ENCODE measurements at places on chromosomes 2 and 18. TPM values are rescaled to one million over a fixed set of nuclear protein-coding genes. Genes with fewer than 3 reads are reported as not detected.

- DNase-seq, result no peak
These were observed 23.4 kb upstream of the TMEM87B start for GRCh38 chr2:112031473-112032223.

DNA sequence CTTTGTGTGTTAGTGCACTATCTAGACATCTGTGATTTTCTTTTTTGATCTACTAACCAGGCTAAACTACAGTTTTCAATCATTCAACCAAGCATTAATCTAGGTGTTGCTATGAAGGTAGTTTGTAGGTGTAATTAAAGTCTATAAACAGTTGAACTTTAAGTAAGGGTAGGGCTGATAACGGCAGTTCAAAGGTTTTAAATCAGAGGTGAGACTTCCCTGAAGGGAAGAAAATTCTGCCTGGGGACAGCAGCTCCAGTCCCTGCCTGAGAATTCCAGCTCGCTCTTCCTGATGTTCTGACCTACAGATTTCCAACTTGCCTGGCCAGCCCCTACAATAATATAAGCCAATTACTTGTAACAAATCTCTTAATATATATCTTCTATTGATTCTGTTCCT lies 663.9 kb downstream of the MBD2 start:
- no peak for DNase-seq

- no peak for DNase-seq
These were observed 20.5 kb downstream of the SLC25A52 start for GRCh38 chr18:31740180-31740579.

DNA sequence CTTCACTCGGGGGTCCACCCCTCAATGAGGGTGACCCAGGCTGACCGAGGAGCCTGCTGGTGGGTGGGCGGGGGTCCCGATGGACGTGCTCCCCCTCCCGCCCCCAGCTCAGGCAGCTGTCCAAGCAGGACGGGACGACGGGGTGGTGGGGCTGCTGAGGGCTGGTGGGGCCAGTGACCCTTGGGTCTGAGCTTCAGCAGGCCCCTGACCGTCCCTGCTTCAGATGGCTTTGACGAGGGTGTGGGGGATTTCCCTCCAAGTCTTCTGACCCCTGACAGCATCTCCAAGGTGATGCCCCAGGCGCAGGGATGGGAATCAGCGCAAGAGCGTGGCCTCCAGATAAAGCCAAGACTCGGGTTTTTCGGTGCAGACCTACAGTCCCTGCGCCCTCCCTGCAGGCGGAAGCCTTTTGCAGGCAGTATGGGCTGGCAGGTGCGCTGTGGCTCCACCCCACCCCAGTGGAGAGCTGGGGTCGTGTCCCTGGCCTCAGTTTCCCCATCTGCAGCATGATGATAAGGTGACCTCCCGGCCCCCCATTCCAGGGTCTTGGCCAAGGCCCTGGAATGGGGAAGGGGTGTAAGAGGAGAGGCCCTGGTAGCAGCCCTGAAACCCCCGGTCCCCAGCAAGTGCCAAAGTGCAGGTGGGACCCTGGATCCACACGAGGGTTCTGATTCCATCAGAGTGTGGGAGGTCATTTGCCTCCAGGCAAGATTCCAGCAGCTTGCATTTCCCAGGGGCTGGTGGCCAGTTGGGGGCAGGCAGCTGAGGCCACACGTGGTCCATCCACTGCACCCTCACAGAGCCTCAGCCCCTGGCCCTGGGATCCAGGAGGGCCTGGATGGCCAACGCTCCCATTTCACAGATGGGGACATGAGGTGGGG lies 8.7 kb downstream of the CROCC2 start:
- no peak for DNase-seq

GRCh38 chr2:217749008-217749407 lies 253.8 kb downstream of the TNS1 start:
- DNase-seq, result no peak

The HNMT gene
- polyA plus RNA-seq, result 6.4 TPM

The RIOK3 gene
- polyA plus RNA-seq, result 21.5 TPM

DNA sequence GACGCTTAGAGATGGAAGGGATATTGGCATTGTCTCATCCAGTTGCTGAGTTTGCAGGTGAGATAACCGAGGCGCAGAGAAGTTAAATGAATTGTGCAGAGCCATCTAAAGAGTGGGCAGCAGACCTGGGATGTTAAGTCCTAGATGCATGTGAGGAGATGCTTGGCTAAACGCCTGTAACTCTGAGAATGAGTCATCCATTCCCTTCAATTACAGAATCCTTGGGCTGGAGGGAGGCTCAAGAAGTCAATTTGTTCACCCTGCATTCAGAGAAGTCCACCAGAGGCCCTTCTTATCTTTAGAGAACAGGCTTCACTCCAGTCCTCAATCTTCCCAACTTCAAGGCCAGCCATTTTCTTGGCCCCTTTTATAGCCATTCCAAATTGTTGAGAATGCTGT lies 1.6 kb downstream of the EHD3 start:
- peak; percentile 92 for DNase-seq

- DNase-seq, result peak; percentile 57
These were observed 133.7 kb downstream of the RHBDD1 start for GRCh38 chr2:226969417-226970080.

The FER1L5 gene
- 0.15 TPM for polyA plus RNA-seq

Data from IMR-90 (cell line).